Cortex of kidney (tissue), 1 donor: ENCODE measurements at places on chromosomes 3 and 15.

GRCh38 chr15:29889542-29890329 lies 67.5 kb upstream of the TJP1 start:
- DNase-seq = no peak

GRCh38 chr3:87359025-87359424 lies 82.6 kb upstream of the POU1F1 start:
- no peak for DNase-seq

DNA sequence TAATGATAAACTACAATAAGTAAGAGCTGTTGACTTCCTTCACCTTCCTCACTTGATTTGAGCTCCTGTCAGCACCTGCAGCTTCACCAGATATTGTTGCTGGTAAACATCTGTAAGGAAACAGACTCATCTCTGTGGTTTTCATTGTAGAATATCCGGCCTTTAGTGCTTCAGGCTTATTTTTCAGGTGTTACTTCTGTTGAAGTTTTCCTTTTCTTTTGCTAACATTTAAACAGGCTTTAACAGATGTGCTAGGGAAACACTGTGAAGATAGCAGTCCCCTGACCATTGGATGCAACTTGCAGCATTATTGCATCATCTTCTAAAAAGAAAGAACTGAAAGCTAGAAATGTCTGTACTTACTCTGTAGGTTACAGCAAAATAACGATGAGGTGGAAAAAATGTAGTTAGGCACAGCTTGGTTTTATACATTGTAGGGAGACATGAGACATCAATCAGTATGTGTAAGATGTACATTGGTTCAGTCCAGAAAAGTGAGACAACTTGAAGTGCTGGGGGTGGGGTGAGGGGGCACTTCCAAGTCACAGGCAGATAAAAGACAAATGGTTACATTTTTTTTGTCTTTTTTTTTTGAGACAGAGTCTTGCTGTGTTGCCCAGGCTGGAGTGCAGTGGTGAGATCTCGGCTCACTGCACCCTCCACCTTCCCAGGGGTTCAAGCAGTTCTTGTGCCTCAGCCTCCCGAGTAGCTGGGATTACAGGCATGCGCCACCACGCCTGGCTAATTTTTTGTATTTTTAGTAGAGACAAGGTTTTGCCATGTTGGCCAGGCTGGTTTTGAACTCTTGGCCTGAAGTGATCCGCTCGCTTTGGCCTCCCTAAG lies 10.2 kb downstream of the EDEM1 start:
- DNase-seq = no peak

- DNase-seq = no peak
Measured at GRCh38 chr15:70806992-70807712, 43.8 kb upstream of the UACA start.

DNA sequence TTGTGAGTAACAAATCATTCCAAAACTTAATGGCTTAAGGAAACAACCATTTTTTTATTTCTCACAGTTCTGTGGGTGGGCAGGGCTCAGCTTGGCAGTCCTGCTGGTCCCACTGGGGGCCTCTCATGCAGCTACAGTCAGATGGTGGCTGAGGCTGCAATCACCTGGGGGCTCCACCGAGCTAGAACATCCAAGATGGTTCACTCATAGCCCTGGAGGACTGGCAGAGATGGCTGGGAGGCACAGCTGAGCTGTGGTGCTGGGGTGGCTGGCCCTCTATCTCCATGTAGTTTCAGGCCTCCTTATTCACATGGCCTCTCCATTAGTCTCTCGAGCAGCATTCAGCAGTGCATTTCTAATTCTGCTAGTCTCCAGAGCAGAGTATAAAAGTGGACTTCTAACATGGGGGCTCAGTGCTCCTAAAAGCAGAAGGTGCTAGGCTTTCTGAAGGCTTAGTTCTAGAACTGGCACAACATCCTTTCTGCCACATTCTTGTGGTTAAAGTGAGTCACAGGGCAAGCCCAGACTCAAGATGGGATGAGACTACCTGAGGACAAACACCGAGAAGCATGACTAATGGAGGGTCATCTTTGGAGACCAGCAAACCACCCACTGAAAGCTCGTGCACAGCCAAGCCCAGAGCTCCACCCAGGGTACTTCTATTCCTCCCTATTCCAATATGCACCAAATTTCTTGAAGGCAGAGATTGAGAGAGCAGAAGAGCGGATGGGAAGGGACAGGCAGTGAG lies 6.3 kb downstream of the CAV3 start:
- DNase-seq = no peak
